Activated naive CD4-positive, alpha-beta T cell treated with anti-CD3 and anti-CD28 coated beads for 36 hours (primary cell): ENCODE measurements at places on chromosomes 3 and 15.

DNA sequence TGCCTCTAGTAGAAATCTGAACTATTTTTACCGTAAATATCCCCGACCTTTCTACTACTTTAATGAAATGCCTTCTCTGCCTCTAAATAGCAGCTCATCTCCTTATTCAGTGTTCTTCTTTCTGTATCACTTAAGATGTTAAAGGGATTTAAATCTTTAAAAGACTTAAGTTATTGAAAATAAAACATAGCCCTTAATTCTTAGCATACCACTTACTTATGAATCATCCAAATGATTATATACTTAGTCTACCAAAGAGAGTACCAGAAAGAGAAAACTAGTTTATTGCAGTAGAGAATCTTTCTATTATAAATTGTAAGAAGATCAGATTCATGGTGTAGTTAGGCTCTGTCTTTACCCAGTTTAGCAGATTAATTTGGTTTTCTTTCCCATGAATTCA is 802.0 kb downstream of the TBL1XR1 start:
- DNase-seq = no peak

DNA sequence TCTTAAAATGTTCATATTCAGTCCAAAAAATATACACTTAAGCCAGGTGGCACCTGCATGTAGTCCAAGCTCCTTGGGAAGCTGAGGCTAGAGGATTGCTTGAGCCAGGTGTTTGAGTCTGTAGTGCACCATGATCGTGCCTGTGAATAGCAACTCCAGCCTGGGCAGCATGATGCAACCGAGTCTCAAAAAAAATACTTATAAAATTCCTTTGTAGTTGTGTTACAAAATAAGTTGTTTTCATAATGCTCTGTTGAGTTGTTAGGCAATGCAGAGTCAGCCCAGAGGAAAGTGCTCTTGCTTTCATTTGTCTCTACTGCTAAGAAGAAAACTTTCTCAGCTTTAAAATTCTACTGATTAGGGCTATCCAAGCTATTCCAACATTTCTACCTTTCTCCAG is 442.8 kb upstream of the ARRDC4 start:
- DNase-seq = no peak

DNA sequence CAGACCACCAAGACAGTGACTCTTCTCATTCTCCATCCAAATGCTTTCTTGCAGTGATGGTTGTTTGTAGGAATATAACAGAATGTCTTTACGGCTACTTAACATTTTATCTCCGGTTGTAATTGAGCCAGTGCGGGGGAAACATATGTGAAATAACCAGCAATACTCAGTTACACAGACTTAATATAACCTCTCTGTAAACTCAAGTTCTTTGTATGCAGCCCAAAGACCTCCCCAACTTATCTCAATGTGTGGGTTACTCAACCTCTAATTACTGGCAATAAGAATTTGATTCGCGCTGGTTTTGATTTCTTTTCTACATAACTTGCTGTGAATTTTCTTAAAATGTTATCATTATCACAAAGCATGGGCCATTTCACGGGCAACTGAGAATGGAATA is 250.6 kb downstream of the TAFA4 start:
- no peak for DNase-seq

- no peak for DNase-seq
These were observed 424.9 kb upstream of the ZNF385D start for GRCh38 chr3:22175947-22176346.

DNA sequence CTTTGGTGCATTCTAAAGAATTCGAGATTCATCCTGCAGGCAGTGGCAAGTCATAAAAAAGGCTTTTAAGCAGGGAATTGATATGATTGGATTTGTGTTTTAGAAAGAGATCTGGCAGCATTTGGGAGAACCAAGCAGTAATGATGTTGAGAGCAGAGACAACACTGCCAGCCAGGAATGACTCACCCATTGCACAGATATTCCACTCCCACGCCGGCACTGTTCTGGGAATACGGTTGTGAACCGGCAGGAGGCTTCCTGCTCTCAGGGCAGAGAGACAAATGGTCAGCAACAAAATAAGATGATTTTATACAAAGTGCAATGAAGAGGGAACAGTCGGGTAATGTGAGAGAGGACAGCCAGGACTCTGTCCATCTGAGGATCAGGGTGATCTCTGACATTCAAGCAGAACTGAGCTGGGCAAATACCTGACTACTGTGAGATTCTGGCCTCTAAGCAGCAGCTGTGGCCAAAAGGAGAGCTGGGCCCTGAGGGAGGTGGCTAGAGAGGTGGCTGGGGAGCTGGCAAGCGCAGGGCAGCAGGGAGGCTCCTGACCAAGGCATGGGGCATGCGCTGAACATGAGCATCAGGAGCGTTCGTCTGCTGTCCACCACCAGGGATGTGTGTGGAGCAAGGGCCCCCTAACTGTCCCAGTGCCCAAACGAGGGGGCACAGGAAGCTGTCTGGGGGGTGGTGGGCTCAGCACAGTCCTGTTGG is 56.1 kb upstream of the PLXNA1 start:
- no peak for DNase-seq

- DNase-seq = peak; percentile 8
These were observed 991 bp upstream of the HIGD1A start for GRCh38 chr3:42805141-42805821.

- peak; percentile 63 for DNase-seq
These were observed 81.3 kb upstream of the ZBED2 start for GRCh38 chr3:111676211-111677006.

- DNase-seq = no peak
These were observed 243.9 kb downstream of the OPA1 start for GRCh38 chr3:193836918-193837317.

GRCh38 chr3:125072301-125072700 is 16.5 kb upstream of the HEG1 start:
- DNase-seq = no peak

GRCh38 chr3:131669600-131669999 is 166.8 kb upstream of the MRPL3 start:
- DNase-seq = no peak

GRCh38 chr3:126269354-126269753 is 87.9 kb downstream of the KLF15 start:
- no peak for DNase-seq

DNA sequence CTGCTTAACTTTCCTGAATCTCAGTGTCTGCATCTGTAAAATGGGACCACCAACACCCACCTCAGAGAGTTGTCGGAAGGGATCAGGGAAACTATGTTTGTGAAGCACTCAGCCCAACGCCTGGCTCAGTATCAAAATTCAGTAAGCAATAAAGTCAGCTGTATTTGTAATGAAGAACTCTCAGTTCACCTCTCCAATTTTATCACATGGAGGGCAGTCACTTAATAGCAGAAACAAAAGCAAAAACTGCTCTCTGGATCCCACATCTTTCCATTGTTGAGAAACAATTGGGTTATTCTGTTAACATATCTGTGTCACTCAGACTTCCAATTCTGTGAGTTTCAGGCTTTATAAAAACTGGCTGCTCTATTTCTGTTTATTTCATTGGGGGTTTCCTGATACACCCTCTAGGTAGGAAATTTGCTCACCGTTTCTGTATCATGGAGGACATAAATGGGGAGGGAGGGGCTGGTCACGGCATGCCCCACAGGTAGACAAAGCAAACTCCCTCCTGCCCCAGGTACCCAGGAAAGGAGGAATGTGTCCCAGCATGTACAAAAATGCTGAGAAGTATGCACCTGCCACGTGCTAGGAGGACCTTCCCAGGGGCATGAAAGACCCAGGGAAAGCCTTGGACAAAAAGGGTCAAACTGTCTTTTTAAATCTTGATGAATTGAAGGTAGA is 81.4 kb upstream of the LMOD3 start:
- DNase-seq = no peak

DNA sequence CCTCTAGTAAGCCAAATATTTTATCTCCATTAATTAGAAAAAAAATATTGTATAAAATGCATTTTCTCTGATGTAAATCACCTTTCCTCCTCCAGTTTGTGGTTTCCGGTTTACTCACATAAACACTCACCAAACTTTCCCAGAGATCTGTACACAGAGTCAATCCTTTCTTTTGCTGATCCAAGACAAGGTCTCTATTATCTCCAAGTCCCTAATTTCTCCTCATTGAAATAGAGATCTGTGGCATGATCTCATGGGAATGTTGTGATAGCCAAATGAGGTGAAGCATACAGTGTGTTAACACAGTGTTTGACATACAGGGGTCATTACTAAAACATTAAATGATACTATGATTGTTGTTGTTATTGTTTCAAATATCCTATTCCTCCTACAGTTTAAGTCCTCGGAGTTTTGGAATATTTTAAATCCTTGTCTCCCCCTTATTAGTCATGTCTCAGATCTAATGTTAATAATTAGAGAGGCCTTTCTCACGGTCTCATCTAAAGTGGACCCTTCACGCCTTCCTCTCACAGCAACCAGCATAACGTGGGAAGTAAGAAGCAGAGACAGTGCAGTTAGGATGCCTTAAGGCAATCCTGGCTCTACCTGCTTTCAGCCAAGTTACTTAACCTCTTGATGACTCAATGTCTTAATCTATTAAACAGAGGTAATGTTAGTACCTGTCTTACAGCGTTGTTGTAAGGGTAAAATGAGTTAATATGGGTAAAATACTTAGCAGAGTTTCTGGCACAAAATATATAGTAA is 333.3 kb downstream of the GRM7 start:
- no peak for DNase-seq

DNA sequence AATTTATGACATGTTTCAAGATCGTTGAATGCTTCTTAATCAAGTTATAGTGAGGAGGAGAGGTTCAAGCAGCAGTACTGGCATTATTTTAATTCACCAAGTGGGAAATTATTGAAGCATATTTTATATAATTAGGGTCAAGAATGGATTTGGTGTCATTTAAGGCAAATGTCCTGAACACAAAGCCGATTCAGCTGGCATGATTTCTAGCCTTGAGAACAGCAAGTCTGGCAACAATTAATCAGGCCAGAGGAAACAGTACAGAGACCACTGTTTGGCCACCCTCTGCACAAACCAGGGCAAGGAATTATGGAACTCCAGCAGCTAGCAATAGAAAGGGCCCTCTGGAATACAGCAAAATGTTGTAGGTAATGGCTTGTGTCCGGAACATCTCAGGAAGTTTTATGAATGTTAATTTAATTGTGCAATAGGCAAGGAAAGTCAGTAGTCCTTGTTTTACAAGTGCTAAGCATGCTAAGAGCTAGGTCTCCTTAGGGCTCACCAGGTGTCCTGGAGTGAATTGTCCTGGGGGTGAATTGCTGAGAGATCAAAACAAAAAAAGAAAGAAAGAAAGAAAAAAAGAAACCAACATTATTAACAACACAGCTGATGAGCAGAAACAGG is 38.7 kb upstream of the SNRK start:
- no peak for DNase-seq

- no peak for DNase-seq
These were observed 144.9 kb upstream of the PLAAT1 start for GRCh38 chr3:193096076-193096475.

DNA sequence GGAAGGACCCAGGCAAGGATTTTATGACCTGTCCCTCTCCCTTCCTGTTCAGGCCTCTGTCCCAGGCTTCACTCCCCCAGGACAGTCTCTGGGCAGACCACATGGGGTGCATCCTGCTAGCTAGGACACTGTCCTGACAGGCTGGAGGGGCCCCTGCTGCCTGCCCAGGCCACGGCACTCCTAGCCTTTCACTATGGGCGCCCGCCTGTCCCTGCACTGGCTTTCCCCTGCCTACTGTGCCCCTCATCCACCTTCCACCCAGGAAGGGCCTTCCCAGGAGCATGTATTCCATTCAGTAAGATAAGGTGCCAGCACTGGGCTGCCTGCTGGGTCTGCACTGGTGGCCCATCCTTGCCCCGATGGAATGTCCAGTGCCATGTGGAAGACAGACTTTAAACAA is 145.3 kb downstream of the DNAJB8 start:
- no peak for DNase-seq

GRCh38 chr15:33194704-33195670 is at the start of gene FMN1:
FMN1 (minus strand) TSS chr15:33194714; CDS start chr15:33154914, 39,800 bp downstream.
- DNase-seq = peak; percentile 91

DNA sequence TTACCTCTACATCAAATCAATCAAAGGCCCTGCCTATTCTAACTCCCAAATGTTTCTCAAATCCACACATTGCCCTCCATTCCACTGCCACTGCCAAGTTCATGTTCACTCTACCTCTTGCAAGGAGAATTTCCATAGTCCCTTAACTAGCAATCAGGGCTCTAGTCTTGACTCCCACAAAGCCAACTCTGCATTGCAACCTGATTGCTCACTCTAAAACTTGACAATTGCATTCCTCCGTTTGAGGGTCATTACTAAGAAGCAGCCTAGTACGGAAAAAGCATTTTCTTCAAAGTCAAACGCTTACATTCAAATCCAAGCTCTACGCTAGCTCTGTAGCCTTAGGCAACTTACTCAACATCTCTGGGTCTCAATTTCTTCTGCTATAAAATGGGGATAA is 1.2 kb downstream of the CPA3 start:
- DNase-seq = no peak

GRCh38 chr3:40841131-40841530 is 316.4 kb downstream of the ZNF621 start:
- DNase-seq = no peak

GRCh38 chr3:12308517-12308916 is 19.6 kb downstream of the PPARG start:
- DNase-seq = no peak

- peak; percentile 10 for DNase-seq
These were observed 722 bp downstream of the RBMS3 start for GRCh38 chr3:29281344-29282241.
